ENCODE measurements at places on chromosomes 2 and 18. TPM values are rescaled to one million over a fixed set of nuclear protein-coding genes. Genes with fewer than 3 reads are reported as not detected.

GRCh38 chr2:159010963-159011362 lies 42.5 kb downstream of the TANC1 start:
- DNase-seq: no peak

- DNase-seq: no peak
Measured at GRCh38 chr2:187842978-187843847, 289.0 kb upstream of the TFPI start.

DNA sequence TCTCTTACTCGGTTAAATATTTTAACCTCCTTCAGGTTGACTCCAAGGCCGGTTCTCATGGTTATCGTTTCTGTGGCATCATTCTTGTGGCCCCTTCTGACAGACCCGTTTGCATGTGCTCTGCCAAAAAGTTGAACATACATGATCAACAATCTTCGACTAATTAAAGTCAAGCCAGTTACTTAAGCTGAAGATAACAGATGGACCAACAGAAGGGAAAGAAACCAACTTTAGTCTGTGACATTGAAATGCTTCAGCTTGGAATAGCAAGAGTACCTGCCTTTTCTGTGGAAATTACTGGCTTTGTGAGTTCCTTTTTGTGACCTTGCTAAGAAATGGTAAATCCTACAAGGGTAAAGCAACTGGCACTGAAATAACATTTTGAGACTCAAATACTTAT lies 1429.1 kb downstream of the LRP1B start:
- DNase-seq: no peak

DNA sequence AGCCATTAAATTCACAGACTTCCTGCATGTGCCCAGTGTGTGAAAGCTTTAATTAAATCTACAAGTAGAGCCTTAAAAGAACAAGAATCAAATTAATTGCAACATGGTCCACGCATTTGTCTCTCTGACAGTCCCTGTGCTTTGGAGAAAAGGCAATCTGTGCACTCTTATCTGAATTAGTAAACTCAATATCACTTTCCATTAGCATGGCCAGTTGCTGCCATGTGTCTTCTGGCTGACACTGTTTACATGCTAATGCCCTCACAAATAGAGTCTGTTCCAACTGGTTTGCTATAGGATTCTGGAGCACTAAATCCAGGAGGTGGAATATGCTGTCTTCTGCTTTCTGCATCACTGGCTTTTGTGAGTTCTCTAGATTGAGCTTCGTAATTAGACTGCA lies 434.5 kb upstream of the RAB12 start:
- DNase-seq: no peak

DNA sequence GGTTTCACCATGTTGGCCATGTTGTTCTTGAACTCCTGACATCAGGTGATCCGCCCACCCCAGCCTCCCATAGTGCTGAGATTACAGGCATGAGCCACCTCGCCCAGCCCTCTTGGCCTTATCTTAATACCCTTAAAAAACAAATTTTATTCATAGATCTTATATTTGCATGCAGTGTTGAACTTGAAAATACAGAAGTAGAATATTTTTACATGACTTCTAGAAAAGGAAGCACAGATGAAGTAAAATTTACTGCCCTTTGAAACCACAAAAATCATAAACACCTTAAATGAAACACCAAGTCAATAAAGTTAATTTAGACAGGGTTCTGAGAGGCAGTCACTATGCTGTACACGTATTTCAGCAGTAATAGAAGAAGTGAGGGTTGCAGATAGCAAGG lies 145.7 kb downstream of the CERS6 start:
- no peak for DNase-seq

The GKN1 gene
- not detected for total RNA-seq

The TUBA4A gene
- total RNA-seq: 84.3 TPM

All from Right ventricle myocardium superior (tissue), 1 donor.